Cardiac muscle cell (in vitro differentiated cells and primary cell): ENCODE measurements at places on chromosomes 7 and 10. TPM values are rescaled to one million over a fixed set of nuclear protein-coding genes. Genes with fewer than 3 reads are reported as not detected.

DNA sequence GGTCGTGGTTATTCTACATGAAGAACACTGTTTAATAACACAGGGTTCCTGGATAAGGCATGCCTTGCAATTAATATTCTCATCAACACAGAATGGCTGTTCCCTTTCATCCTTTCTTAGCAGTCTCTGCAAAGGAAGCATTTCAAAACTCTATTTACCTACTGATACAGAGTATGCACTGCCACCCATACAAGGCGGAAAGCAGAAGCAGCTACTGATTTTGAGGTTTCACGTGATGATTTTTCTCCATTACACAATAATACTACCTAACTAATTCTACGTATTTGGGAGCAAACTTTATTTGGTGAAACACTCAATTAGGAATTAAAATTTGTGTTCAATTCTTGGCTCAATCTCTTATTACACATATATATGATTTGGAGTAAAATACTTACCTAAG lies 43.0 kb upstream of the COL1A2 start:
- H3K4me1 ChIP-seq: no peaks in the 10 kb centered on the region
- H3K27ac ChIP-seq: no peak overlapping the region
- H3K4me3 ChIP-seq: no peak overlapping the region
- no peak for DNase-seq
- H3K27me3 ChIP-seq: no peaks in the 10 kb centered on the region

DNA sequence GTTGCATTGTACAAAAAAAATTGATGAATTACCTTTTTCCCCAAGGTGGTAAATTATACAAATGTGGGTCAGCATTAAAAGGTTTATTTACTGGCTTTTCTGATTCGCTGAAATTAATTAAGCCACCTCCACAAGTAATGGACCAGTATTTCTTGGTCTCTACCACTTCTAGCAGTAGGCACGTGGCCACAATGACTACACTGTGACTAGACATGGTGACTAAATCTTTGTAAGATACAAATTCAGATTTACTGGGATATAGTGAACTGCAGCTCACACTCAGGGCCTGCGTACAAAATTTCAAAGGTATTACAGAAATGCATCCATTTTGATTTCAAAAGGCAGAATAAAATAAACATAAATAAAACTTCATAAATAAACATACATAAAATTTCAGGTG lies 10.9 kb downstream of the HPSE2 start:
- no peak overlapping the region for H3K27ac ChIP-seq
- peaks cover 36% of the 10 kb centered on the region for H3K27me3 ChIP-seq
- H3K4me1 ChIP-seq: no peaks in the 10 kb centered on the region
- no peak overlapping the region for H3K4me3 ChIP-seq
- no peaks in the 10 kb centered on the region for H3K36me3 ChIP-seq

DNA sequence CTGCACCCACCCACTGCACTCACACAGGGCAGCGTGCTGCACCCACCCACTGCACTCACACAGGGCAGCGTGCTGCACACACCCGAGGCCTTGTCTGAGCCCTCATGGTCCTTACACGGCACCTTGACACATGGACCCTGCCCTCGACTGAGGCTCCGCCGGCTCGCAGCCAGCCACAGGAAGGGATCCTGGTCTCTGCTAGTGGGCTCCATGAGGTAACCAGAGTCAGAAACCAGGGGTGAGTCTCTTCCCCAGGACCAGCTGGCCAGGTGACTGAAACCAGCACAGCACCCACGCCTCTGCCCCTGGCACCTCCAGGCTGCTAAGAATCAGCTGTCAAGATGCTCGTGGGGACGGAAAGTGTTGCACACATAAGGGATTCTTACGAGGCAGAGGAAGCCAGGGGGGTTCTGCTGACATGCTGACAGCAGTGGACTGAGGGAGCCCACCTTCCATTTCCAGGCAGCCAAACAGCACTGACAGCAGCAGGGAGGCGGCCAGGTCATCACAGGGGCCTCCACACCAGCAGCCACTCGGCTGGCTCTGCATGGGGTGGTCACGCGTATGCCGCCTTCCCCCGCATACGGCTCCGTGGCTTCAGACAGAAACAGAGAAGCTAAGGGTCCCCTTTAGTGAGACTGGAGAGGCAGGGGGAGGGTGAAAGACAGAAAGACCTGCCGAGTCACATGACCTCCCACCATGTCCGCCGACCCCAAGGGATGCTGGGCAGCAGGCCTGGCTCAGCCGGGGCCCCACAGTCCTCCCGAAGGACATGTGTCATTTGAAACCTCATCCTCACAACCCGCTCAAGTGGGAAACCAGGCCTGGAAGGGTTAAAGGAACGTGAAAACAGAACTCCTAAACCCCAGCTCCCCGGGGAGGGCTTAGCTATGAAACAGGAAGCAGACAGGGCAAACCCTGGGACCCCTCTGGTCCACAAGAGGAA lies 34.2 kb downstream of the GPER1 start:
- no peak for DNase-seq
- no peaks in the 10 kb centered on the region for H3K4me1 ChIP-seq
- H3K36me3 ChIP-seq: peaks cover 10% of the 10 kb centered on the region
- H3K4me3 ChIP-seq: no peak overlapping the region
- H3K27me3 ChIP-seq: no peaks in the 10 kb centered on the region

DNA sequence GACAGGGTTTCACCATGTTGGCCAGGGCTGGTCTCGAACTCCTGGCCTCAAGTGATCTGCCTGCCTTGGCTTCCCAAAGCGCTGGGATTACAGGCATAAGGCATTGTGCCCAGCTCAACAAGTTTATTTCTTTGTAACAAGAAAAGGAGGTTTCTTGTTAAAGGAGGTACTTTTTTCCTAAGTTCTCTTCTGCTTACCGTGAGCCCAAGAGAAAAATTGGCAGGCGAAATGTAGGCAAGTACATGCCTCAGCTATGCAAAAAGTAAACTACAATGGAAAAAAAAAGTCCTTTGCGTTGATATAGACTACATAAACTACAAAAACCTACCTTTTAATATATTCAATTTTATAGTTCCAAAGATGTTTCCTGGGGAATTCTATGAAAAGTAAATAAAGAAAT lies 122.6 kb downstream of the DKK1 start:
- H3K4me3 ChIP-seq: no peak overlapping the region
- no peaks in the 10 kb centered on the region for H3K36me3 ChIP-seq
- no peak for DNase-seq
- H3K4me1 ChIP-seq: no peaks in the 10 kb centered on the region
- no peaks in the 10 kb centered on the region for H3K27me3 ChIP-seq

- no peak for DNase-seq
- peaks cover 6% of the 10 kb centered on the region for H3K4me1 ChIP-seq
- no peaks in the 10 kb centered on the region for H3K27me3 ChIP-seq
- H3K27ac ChIP-seq: no peak overlapping the region
- no peaks in the 10 kb centered on the region for H3K36me3 ChIP-seq
Observed at GRCh38 chr10:26829810-26830515, 30.8 kb downstream of the ABI1 start.

DNA sequence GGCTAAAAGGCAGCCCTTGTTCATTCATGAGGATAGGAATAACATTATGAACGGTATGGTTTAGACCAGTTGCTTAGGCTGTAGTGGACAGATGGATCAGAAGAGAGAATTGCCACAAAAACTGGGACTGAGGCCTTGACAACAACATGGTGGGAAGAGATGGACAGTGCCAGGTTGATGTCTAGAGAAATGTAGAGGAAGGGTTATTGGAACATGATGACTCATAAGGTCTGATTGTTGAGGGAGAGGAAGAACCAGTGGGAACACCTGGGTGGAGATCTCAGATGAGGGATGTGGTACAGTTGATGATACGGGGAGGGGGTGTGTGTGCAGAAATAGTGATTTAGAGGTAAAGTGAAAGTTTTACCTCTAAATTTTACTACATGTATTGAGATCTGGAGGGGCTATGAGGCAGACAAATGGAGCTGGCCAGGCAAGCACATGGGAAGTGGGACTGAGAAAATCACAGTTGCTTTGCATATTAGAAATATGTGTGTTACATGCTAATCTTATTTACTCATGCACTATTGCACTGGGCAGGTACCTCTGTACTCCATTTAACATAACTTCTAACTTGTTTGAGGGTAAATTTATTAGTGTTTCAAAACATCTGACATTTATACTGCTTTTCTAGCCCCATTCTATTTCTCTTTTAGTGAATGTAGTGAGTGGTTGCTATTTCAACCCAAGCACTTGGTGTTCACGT lies 65.6 kb downstream of the PLCE1 start:
- H3K4me1 ChIP-seq: no peaks in the 10 kb centered on the region
- H3K27me3 ChIP-seq: no peaks in the 10 kb centered on the region
- no peaks in the 10 kb centered on the region for H3K36me3 ChIP-seq
- DNase-seq: no peak
- no peak overlapping the region for H3K27ac ChIP-seq
- H3K4me3 ChIP-seq: no peak overlapping the region

DNA sequence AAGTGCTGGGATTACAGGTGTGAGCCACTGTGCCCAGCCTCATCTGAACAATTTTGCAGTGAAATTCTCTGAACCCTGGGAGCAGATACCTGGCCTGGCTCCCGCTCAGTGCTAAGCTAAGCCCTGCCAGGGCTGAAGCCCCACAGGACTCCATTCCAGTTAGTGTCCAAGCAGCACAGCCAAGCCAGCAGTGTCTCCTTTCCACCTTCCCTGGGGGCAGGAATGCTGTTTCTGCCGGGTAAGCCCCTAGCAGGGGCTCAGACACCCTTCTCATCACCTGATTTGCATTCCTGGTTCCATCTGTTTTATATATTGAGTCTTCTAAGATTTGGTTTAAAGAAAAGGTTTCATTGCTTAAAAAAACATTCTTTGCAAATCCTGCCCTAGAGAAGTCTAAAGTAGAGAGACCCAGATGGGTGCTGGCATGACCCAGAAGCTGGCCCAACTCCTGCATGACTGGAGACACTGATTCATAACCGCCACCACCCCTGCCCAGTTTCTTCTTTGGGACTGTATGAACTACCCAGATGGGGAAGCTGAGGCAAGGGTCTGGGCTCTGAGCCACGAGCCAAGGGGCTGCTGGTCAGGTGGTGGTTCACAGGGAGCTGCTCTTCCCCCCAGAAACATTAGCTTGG lies 14.0 kb downstream of the SLC13A4 start:
- no peak overlapping the region for H3K4me3 ChIP-seq
- H3K4me1 ChIP-seq: peaks cover 21% of the 10 kb centered on the region
- no peaks in the 10 kb centered on the region for H3K27me3 ChIP-seq
- H3K27ac ChIP-seq: no peak overlapping the region

- no peaks in the 10 kb centered on the region for H3K27me3 ChIP-seq
- DNase-seq: no peak
- no peaks in the 10 kb centered on the region for H3K36me3 ChIP-seq
Observed at GRCh38 chr7:104976966-104977636, 36.9 kb upstream of the KMT2E start.

DNA sequence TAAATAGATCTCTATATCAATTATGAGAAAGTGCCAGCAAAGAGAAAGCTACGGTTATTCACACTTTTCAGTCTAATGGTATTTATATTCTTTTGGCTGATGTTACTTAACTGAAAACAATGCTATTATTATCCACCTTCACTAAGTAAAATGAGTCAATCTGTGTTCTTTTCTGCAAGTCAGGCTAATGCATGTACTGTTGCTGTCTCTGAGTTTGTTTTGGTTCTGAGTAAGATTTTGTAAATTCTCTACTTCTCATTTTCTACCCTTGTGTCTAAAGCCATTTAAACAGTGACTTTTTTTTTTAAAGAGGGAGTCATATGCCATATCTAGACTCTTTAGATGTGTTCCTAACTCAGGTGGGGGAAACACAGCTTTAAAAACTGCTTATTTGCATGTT lies 7.5 kb downstream of the VWC2 start:
- no peak overlapping the region for H3K4me3 ChIP-seq
- H3K4me1 ChIP-seq: peaks cover 15% of the 10 kb centered on the region
- no peak overlapping the region for H3K27ac ChIP-seq
- peaks cover 6% of the 10 kb centered on the region for H3K27me3 ChIP-seq

GRCh38 chr10:110500515-110500905 lies 2.8 kb downstream of the DUSP5 start:
- peaks cover 27% of the 10 kb centered on the region for H3K36me3 ChIP-seq
- no peaks in the 10 kb centered on the region for H3K27me3 ChIP-seq
- peak; percentile 86 for DNase-seq
- peak overlapping the region; percentile 91 for H3K27ac ChIP-seq
- peaks cover 41% of the 10 kb centered on the region for H3K4me1 ChIP-seq

- no peak for DNase-seq
- peak overlapping the region; percentile 62 for H3K27ac ChIP-seq
- H3K4me1 ChIP-seq: peaks cover 37% of the 10 kb centered on the region
- H3K4me3 ChIP-seq: no peak overlapping the region
- H3K27me3 ChIP-seq: no peaks in the 10 kb centered on the region
- no peaks in the 10 kb centered on the region for H3K36me3 ChIP-seq
Observed at GRCh38 chr7:137985897-137986251, 16.0 kb downstream of the CREB3L2 start.

DNA sequence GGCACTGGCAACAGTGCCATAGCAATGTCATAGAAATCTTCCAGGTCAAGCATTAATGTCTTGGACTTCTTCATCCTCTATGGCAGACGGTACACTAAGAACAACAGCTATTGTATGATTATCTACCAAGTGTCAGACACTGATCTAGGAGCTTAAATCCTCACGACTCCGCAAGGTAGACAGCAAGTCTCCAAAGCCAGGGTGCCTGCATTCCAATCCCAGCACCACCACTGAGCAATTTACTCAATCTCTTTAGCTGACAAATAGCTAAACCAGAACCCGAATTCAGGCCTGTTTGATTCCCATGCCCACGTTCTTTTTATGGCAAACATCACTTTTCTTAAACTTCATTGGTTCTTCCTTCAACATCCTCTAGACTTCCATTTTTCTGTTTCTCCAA lies 31.8 kb downstream of the DNMBP start:
- H3K27ac ChIP-seq: peak overlapping the region; percentile 50
- no peak overlapping the region for H3K4me3 ChIP-seq
- H3K27me3 ChIP-seq: no peaks in the 10 kb centered on the region
- no peaks in the 10 kb centered on the region for H3K36me3 ChIP-seq
- DNase-seq: peak; percentile 11

DNA sequence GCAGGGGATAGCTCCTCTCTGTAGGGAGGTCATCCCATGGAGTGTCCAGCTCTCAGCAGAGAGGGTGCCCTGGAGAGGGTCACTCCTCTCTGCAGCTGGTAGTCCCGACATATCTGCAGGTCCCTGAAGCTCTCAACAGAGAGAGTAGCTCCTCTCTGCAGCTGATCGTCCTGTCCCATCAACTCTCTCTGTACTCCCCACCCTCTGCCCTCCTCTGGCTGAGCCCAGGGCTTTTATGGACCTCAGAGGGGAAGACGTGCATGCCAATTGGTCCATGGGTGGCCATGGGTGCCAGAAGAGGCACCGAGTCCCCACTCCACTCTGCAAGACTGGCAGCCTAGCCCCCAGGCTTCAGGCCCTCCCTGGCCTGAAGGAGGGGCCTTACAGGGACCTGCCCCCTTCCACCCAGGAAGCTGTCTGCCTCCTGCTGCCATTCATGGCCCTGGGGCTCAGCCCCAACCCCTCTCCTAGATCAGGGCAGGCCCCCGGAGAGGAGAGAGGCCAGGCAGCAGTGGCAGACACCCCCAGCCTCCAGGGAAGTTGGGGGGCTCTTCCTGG lies 9.0 kb upstream of the BLVRA start:
- no peak overlapping the region for H3K27ac ChIP-seq
- no peaks in the 10 kb centered on the region for H3K36me3 ChIP-seq
- H3K27me3 ChIP-seq: no peaks in the 10 kb centered on the region
- no peak overlapping the region for H3K4me3 ChIP-seq
- no peak for DNase-seq

Gene C10orf53
- not detected in 2 replicates for polyA plus RNA-seq

Gene HOXA9
- not detected in 2 replicates for polyA plus RNA-seq

Gene WNT8B
- polyA plus RNA-seq: not detected in 2 replicates

Gene SCART1
- polyA plus RNA-seq: 0.89 and 1.8 TPM in 2 replicates

Gene UCN3
- not detected in 2 replicates for polyA plus RNA-seq

Gene PSD
- polyA plus RNA-seq: 13.2 and 18.5 TPM in 2 replicates

Gene ITGB8
- polyA plus RNA-seq: 0.34 and 0.47 TPM in 2 replicates

Gene CDK1
- 34.0 and 172 TPM in 2 replicates for polyA plus RNA-seq

Gene TMEM243
- 26.2 and 38.0 TPM in 2 replicates for polyA plus RNA-seq

Gene ZPBP
- polyA plus RNA-seq: not detected in 2 replicates

Gene HOXA3
- polyA plus RNA-seq: 1.4 TPM in 2 replicates
